Activated T-helper 17 cell treated with anti-CD3 and anti-CD28 coated beads, Interleukin-2, amount 50 U/mL, for 72 hours (primary cell): ENCODE measurements at places on chromosomes 3 and 15. TPM values are rescaled to one million over a fixed set of nuclear protein-coding genes. Genes with fewer than 3 reads are reported as not detected.

Gene TMCO5A
- not detected for total RNA-seq

Gene SPPL2A
- 92.5 TPM for total RNA-seq

Gene AMOTL2
- total RNA-seq: not detected

Gene CLSTN2
- not detected for total RNA-seq

Gene B3GNT5
- total RNA-seq: 7.1 TPM

Gene MUC4
- 2.4 TPM for total RNA-seq

Gene SHC4
- total RNA-seq: 1.0 TPM

Gene SMCO1
- not detected for total RNA-seq

Gene GOLGA6A
- total RNA-seq: not detected

Gene SENP2
- 42.4 TPM for total RNA-seq

Gene GABRR3
- total RNA-seq: not detected

Gene GOLGA6L10
- total RNA-seq: 1.5 TPM

GRCh38 chr15:40327457-40327856 is 4.0 kb downstream of the INAFM2 start:
- no peak for ATAC-seq
- H3K27me3 ChIP-seq: no peaks in the 10 kb centered on the region
- no peaks in the 10 kb centered on the region for H3K36me3 ChIP-seq
- H3K4me1 ChIP-seq: no peaks in the 10 kb centered on the region
- H3K4me3 ChIP-seq: no peak overlapping the region
- no peak overlapping the region for H3K27ac ChIP-seq

DNA sequence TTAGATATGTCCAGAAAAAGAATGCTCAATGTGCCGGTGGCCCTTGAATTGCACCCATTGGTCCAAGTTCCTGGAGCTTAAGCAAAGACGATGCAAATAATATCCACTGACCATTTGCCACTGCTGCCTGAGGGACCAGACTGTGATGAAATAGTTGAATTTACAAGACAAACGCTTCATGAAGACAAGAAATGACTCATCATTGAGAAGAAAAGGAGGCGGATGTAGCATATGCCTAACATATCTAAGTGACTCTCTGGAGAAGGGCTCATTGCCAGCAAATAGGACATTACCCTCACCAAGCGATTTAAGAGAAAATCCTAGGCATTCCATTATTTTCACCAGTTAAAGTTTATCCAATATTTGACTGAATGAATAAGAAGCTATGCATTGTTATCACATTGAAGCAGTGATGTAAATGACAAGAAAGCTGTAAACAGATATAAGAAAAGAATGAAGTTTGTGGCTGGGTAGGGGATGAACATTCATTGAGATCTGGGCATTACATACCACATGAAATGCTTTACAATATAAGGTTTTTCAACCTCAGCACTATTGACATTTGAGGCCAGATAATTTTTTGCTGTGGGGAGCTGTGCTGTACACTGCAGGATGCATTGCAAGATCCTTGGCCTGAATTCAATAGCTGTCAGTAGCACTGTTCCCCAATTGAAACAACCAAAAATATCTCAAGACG is 48.9 kb upstream of the CPNE4 start:
- no peaks in the 10 kb centered on the region for H3K4me1 ChIP-seq
- no peaks in the 10 kb centered on the region for H3K36me3 ChIP-seq
- H3K27ac ChIP-seq: no peak overlapping the region

DNA sequence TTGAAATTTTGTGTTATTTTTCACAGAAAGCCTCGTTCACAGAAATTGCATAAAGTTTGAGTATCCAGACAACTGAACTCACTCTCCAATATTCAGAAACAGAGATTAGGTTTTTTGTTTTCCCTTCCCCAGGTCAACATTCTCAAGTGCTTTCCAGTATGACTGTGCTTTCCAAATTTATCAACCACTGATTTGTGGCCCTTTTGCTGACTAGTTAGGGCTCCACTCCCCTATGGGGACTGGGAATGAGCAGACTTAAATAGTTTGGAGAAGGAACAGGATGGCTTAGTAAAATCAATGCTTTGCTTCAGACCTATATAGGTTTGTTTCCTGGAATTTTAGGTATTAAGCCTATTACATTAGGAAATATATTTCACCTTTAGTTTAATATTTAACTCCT is 38.2 kb upstream of the NAALADL2 start:
- no peaks in the 10 kb centered on the region for H3K36me3 ChIP-seq
- no peak overlapping the region for H3K27ac ChIP-seq
- H3K27me3 ChIP-seq: no peaks in the 10 kb centered on the region

DNA sequence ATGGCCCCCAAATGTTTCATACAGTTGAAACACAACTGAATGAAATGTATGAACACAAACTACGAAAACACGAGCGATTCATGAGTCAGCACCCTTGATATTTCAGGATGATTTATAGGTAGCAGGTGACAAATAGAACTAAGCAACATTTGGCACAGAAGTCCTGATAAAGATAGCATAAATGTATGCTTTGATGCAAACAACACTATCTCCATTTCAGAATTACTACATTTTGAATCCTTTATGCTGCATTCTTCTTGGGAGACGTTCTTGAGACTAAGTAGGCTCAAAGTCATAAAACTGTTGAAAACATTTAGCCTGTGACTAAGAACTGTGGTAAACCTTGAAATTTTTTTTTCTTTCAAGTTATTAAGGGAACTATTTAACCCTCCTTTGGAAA is 200.3 kb upstream of the ICE2 start:
- peaks cover 39% of the 10 kb centered on the region for H3K36me3 ChIP-seq
- ATAC-seq: peak; percentile 25
- H3K4me1 ChIP-seq: peaks cover 18% of the 10 kb centered on the region
- no peaks in the 10 kb centered on the region for H3K27me3 ChIP-seq
- H3K4me3 ChIP-seq: no peak overlapping the region

DNA sequence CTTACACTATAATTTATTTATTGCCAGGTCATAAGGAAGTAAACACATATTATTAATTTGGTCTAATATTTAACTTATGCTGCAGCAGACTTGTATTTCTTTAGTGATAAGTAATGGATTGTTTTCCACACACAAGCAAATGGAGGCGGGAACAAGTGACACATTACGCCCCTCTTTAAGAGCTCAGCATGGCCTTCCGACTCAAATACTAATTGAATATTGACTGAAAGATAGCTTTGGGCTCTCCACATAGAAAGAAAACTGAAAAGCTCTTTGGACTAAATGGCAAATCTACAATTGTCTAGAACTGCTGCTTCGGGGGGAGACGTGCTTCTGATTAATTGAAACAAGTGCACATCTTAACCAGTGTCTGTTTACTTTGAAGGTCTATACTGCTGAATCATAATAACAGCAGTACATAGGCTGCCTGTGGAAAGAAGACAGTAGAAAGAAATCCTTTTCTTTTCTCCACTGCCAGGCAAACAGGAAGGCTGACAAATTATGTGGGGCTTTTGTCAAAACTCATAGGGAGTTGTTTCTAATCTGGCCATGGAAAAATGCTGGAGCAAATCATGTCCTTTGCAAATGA is 15.9 kb downstream of the CADPS start:
- H3K4me1 ChIP-seq: no peaks in the 10 kb centered on the region
- H3K36me3 ChIP-seq: no peaks in the 10 kb centered on the region
- H3K4me3 ChIP-seq: no peak overlapping the region
- H3K27me3 ChIP-seq: no peaks in the 10 kb centered on the region
- no peak for ATAC-seq
- no peak overlapping the region for H3K27ac ChIP-seq

GRCh38 chr3:114659109-114660061 is 365.6 kb downstream of the TIGIT start:
- peaks cover 4% of the 10 kb centered on the region for H3K4me1 ChIP-seq
- no peaks in the 10 kb centered on the region for H3K36me3 ChIP-seq
- no peaks in the 10 kb centered on the region for H3K27me3 ChIP-seq
- H3K27ac ChIP-seq: no peak overlapping the region

DNA sequence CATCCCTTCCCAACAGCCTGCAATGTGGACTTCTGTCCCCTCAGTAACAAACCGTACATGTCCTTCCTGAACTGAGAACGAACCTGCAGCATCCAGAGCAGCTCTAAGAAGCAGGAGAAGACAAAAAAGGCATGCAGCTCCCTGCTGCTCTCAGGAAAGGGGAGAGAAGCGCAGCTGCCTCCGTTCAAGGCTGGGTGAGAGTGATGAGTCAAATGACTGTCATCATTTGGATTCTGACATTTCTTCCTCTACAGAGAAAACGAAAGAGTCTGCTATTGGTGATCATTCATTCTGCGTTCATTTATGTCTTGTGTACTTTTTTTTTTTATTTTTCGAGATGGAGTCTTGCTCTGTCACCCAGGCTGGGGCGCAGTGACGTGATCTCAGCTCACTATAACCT is 677.8 kb downstream of the FHIT start:
- H3K27ac ChIP-seq: no peak overlapping the region
- no peaks in the 10 kb centered on the region for H3K36me3 ChIP-seq
- no peaks in the 10 kb centered on the region for H3K27me3 ChIP-seq
- no peaks in the 10 kb centered on the region for H3K4me1 ChIP-seq

DNA sequence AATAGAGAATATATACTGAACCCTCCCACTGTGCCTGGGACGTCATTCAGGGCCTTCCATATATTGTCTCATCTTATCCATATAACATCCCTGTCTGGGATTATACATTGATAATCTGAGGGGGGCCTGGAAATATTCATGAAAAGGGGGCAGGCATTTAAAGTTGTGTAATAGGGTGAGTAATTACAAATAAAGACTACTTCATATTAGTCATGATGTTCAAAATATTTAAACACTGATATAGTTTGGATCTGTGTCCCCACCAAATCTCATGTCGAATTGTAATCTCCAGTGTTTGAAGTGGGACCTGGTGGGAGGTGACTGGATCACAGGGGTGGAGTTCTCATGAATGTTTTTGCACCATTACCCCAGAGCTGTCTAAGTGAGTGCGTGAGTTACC is 97.8 kb downstream of the AQP9 start:
- no peak overlapping the region for H3K27ac ChIP-seq
- no peaks in the 10 kb centered on the region for H3K27me3 ChIP-seq
- no peaks in the 10 kb centered on the region for H3K4me1 ChIP-seq
- ATAC-seq: no peak
- no peaks in the 10 kb centered on the region for H3K36me3 ChIP-seq
- no peak overlapping the region for H3K4me3 ChIP-seq

GRCh38 chr3:130963878-130964277 is 62.7 kb downstream of the ASTE1 start:
- no peaks in the 10 kb centered on the region for H3K27me3 ChIP-seq
- H3K4me1 ChIP-seq: no peaks in the 10 kb centered on the region
- H3K36me3 ChIP-seq: peaks cover 98% of the 10 kb centered on the region
- no peak overlapping the region for H3K27ac ChIP-seq
- H3K4me3 ChIP-seq: no peak overlapping the region
- no peak for ATAC-seq

- no peaks in the 10 kb centered on the region for H3K4me1 ChIP-seq
- no peak for ATAC-seq
- no peak overlapping the region for H3K4me3 ChIP-seq
- no peaks in the 10 kb centered on the region for H3K36me3 ChIP-seq
- no peaks in the 10 kb centered on the region for H3K27me3 ChIP-seq
Measured at GRCh38 chr3:152060701-152061100, 187.3 kb downstream of the SUCNR1 start.

DNA sequence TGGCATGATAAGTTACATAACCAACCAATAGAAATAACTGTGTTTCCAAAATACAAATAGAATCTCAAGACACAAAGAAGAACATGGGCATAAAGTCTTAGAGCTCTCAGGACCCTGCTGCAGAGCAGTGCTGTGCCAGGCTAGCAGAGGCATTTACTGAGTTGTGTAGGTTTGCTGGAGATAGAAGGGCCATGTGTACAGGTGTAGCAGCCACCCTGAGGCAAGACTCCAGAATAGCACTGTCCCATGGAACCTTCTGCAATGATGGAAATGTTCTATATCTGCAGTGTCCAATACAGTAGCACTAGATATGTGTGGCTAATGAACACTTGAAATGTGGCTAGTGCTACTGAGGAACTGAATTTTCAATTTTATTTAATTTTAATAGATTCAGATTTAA is 267.0 kb upstream of the UMPS start:
- no peaks in the 10 kb centered on the region for H3K36me3 ChIP-seq
- ATAC-seq: no peak
- H3K27me3 ChIP-seq: peaks cover 28% of the 10 kb centered on the region
- no peak overlapping the region for H3K27ac ChIP-seq

GRCh38 chr3:141441381-141442364 is 45.2 kb upstream of the RASA2 start:
- peaks cover 89% of the 10 kb centered on the region for H3K36me3 ChIP-seq
- H3K4me1 ChIP-seq: peaks cover 32% of the 10 kb centered on the region
- H3K4me3 ChIP-seq: peak overlapping the region; percentile 61
- peak; percentile 95 for ATAC-seq
- no peaks in the 10 kb centered on the region for H3K27me3 ChIP-seq

GRCh38 chr15:101050623-101051290 is 131.6 kb downstream of the LRRK1 start:
- peaks cover 4% of the 10 kb centered on the region for H3K27me3 ChIP-seq
- no peaks in the 10 kb centered on the region for H3K36me3 ChIP-seq
- H3K4me1 ChIP-seq: no peaks in the 10 kb centered on the region
- no peak for ATAC-seq
- H3K27ac ChIP-seq: no peak overlapping the region

GRCh38 chr15:100714034-100714748 is 111.8 kb downstream of the ASB7 start:
- H3K4me3 ChIP-seq: no peak overlapping the region
- H3K4me1 ChIP-seq: peaks cover 6% of the 10 kb centered on the region
- H3K36me3 ChIP-seq: no peaks in the 10 kb centered on the region
- ATAC-seq: no peak
- no peak overlapping the region for H3K27ac ChIP-seq
- peaks cover 16% of the 10 kb centered on the region for H3K27me3 ChIP-seq

- H3K4me3 ChIP-seq: no peak overlapping the region
- ATAC-seq: no peak
- H3K4me1 ChIP-seq: no peaks in the 10 kb centered on the region
Measured at GRCh38 chr3:141147657-141148056, 84.0 kb upstream of the PXYLP1 start.

- H3K27ac ChIP-seq: no peak overlapping the region
- ATAC-seq: no peak
Measured at GRCh38 chr3:156395961-156396710, 158.8 kb downstream of the SSR3 start.

DNA sequence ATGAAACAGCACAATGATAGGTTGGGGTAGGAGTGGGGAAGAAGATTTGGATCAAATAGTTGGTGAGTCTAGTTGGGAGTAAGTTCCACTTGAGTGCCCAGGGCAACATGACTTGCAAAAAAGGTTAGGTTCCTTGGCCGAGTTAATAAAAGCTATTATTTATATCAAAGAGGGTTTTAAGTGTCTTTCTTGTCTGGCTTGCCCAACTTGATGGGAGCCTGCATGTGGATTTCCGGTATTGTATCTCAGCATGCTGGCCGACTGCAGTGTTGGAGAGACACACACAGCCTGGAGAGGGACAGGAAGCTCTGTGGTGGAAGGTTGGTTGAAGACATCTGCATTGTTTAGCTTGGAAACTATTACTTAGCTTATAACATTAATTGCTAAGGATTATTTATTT is 449.5 kb upstream of the TBL1XR1 start:
- no peaks in the 10 kb centered on the region for H3K36me3 ChIP-seq
- H3K27me3 ChIP-seq: no peaks in the 10 kb centered on the region
- H3K4me1 ChIP-seq: peaks cover 46% of the 10 kb centered on the region
- H3K4me3 ChIP-seq: peak overlapping the region; percentile 65
- peak; percentile 66 for ATAC-seq
